CD4-positive, alpha-beta T cell treated with Interleukin-4 for 4 hours (primary cell): ENCODE measurements at places on chromosomes 2 and 18.

DNA sequence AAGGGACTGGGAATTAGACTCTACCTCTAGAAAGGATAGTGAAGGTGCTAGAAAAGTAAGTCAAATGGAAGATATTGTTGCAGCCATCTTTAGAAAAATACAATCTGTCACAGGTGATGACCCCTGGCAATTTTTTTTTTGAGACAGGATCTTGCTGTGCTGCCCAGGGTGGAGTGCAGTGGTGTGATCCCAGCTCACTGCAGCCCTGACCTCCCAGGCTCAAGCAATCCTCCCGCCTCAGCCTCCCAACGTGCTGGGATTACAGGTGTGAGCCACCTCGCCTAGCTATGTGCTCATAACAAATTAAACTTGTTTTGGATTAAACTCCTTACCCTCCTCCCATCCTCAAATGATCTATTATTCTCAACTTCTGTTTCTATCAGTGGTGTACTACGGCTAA lies 3.8 kb upstream of the GIGYF2 start:
- no peak for DNase-seq

- no peak for DNase-seq
These were observed 237.7 kb downstream of the IRS1 start for GRCh38 chr2:226561962-226562361.

GRCh38 chr2:238139196-238140039 lies 950 bp downstream of the KLHL30 start:
- no peak for DNase-seq

DNA sequence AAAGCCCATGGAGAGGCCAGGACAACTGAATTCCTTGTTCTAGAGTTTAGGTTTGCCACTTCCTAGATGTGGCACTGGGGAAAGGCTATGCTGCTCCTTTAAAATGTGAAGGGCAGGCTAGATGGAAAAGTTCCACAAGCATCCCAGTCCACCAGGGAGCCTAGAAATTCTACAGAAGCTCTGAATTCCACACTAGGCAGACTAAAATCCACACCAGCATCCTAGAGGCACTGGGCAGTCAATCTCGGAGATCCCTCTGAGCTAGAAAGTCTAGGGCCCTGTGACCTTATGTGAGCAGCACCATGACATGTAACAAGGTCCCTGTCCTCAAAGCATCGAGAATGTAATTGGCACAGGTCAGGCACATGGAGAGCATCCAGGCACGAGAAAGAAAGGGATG lies 71.5 kb downstream of the LYPD1 start:
- DNase-seq, result no peak

DNA sequence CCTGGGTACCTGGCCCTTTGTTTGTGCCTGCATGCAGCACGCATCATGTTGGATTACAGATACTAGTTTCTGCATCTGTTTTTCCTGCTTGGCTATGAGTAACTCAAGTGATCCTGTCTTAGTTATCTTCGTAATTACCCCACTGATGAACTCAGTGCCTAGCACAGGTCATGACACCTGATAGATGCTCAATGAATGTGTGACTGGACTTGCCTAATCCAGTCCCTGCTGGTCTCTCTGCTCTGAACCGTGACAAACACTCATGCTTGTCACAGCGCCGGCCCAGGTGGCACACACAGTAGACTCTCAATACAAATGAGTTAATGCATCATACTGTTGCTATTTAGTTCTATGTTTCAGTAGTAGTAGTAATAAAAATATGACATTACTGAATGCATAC lies 31.2 kb upstream of the NTSR2 start:
- DNase-seq, result no peak

DNA sequence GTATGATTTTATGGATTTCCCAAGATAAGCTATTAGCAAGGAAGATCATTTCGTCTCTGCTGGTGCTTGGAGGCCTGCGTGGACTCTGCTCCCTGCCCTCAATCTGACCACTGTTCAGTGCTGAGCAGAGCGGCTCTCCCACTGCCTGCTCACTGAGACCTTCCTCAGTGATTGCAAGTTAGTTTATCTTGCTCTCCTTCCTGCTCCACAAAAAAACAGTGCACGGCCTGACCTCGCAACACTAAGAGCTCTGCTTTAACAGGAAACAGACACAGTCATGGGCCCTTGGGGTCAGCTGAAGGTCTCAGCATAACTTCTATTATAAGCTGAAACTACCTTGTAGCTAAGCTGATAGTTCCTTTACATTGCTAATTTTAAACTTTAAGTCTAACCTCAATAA lies 53.1 kb downstream of the PRELID3A start:
- DNase-seq, result no peak
